ENCODE measurements at places on chromosomes 3 and 15. TPM values are rescaled to one million over a fixed set of nuclear protein-coding genes. Genes with fewer than 3 reads are reported as not detected.

- H3K36me3 ChIP-seq: no peaks in the 10 kb centered on the region
- H3K27ac ChIP-seq: no peak overlapping the region
- no peaks in the 10 kb centered on the region for H3K27me3 ChIP-seq
- no peak for DNase-seq
These were observed 75.5 kb downstream of the SCN10A start for GRCh38 chr3:38740537-38740936.

The PCSK6 gene
- 4.0 TPM for total RNA-seq

DNA sequence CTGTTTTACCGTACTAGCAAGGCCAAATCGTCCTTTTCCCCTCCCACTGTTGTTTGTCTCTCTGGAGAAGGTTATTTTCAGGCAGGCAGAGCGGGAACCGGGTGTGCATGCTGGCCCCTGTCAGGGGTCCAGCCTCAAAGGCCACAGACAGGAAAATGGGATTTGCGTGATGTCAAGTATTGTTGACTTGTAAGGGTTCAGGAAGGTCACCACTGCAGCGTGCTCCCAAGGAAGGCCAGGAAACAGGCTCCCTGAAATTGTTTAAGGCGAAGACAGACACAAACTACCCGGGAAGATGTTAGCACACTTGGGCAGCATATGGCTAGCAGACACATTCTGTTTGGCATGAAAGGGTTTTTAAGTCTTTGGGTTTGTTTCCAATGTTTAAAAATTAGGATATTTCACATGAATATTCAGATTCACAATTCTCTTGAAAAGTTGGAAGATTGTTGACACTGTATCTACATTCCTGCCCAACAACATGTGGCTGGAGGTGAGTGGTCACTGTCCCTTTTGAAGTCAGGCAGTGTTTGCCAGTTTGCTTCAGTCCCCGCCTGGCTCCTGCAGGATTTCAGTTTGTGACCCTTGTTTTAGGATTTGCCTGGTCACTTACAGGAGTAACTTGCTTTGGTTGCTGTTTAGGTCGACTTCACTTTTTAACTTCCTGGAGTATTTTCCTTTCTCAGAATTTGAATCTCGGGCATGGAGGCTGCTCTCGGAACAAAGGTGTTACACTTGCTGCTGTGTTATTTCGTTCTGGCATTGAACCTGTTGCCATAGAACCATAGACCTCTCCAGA is 90.4 kb downstream of the BDH1 start:
- no peaks in the 10 kb centered on the region for H3K36me3 ChIP-seq
- no peak overlapping the region for H3K4me3 ChIP-seq
- DNase-seq: no peak
- no peaks in the 10 kb centered on the region for H3K27me3 ChIP-seq
- H3K4me1 ChIP-seq: no peaks in the 10 kb centered on the region

- H3K27me3 ChIP-seq: no peaks in the 10 kb centered on the region
- peaks cover 4% of the 10 kb centered on the region for H3K4me1 ChIP-seq
- no peaks in the 10 kb centered on the region for H3K36me3 ChIP-seq
These were observed 137.4 kb upstream of the UMPS start for GRCh38 chr3:124592658-124593441.

The ENTPD3 gene
- total RNA-seq: not detected

The CIDEC gene
- total RNA-seq: not detected

The ST3GAL6 gene
- total RNA-seq: 6.4 TPM

The CD80 gene
- total RNA-seq: not detected

Measured in H9 (cell line).